ENCODE measurements at places on chromosomes 2 and 18.

DNA sequence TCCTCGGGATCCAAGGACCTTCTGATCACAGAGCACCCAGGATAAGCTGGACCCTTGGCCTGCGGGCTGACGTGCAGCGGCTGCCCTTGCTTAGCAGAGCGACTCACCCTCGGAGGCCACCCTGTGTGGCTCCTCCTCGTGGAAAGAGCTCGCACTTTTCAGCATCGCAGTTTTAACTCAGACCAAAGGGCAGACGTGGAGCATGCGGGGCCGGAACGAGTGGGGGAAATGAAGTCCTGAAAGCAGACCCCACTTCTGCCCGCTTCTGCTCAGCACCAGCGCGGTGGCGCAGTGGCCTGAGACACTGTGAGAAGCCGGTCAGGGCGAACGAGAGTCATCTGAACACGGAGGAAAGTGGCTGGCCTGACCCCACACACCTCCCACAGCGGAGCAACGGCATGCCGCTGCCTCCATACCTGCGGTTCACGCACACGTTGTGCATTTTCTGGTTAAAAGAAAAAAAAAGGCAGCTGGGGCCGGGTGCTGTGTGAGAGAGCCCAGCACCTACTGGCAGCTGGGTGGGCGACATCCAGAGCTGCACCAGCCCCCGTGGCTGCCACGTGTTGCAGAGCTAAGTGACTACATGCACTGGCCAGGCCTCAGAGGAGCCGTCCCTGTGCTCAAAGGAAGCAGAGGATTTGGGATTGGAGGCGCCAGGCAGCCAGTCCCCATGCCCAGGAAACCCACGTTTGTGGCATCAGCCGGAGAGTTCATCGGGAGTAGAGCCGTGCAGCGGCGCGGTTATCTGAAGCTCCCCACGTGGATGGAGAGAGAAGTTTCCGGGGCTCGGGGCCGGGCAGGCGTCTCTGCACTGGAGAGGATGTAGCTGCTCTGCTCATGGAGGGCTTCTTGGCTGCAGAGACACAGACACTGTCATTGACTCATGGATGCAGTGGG is 89.7 kb downstream of the USP40 start:
- no peak overlapping the region for H3K4me3 ChIP-seq
- no peak overlapping the region for H3K27ac ChIP-seq
- H3K36me3 ChIP-seq, result no peaks in the 10 kb centered on the region

DNA sequence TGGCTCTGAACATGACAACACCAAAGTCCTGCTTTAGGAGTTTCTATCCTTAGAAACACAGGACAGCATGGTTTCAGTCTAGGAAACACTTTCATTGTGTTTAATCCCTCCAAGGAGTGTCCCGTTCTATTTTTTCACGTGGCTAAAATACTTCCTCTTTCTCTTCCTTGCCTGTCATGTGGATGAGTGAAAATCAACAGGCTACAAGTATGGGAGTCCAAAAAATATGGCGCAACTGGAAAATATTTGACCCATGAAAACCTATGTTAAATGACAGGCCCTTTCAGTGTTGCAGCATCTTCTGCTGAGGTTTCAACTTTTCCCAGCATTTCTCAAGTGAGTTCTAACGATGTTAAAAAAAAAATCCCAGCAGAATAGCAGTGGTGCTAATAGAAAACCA is 146.3 kb downstream of the LAMA3 start:
- no peak overlapping the region for H3K4me3 ChIP-seq
- H3K4me1 ChIP-seq, result no peaks in the 10 kb centered on the region
- no peaks in the 10 kb centered on the region for H3K27me3 ChIP-seq
- no peak overlapping the region for H3K27ac ChIP-seq

- H3K4me1 ChIP-seq, result peaks cover 19% of the 10 kb centered on the region
- DNase-seq, result peak; percentile 73
- H3K4me3 ChIP-seq, result peak overlapping the region; percentile 30
- no peaks in the 10 kb centered on the region for H3K27me3 ChIP-seq
- peak overlapping the region; percentile 61 for H3K27ac ChIP-seq
These were observed 120.8 kb downstream of the GAREM1 start for GRCh38 chr18:32349728-32350395.

GRCh38 chr18:55031576-55031975 is 72.3 kb upstream of the CCDC68 start:
- H3K4me1 ChIP-seq, result no peaks in the 10 kb centered on the region
- H3K4me3 ChIP-seq, result no peak overlapping the region
- H3K27ac ChIP-seq, result peak overlapping the region; percentile 39
- no peaks in the 10 kb centered on the region for H3K36me3 ChIP-seq
- no peaks in the 10 kb centered on the region for H3K27me3 ChIP-seq
- no peak for DNase-seq

- no peak overlapping the region for H3K27ac ChIP-seq
- no peaks in the 10 kb centered on the region for H3K36me3 ChIP-seq
- H3K4me3 ChIP-seq, result no peak overlapping the region
- 0 out of 2 replicates have a peak, but pooled peaks cover 4% of the 10 kb centered on the region for H3K27me3 ChIP-seq
These were observed 35.7 kb downstream of the INHBB start for GRCh38 chr2:120381661-120382060.

DNA sequence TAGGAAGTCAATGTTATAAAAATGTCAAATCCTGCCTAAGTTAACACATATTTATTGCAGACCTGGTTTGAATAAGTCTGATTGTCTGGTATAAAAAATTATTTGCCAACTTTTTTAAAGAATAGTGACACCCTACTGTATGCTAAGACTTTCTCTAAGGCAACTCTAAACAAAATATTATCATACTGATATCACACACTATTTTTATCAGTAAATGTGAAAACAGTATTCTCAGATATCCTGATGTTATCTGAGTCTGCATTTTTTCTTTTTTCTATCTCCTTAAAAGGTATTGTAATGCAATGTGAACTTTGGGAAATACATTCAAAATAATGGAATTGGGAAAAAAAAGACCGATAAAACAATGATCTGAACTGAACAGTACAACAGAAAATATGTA is 127.1 kb downstream of the DOCK10 start:
- H3K27ac ChIP-seq, result no peak overlapping the region
- no peak for DNase-seq
- no peaks in the 10 kb centered on the region for H3K36me3 ChIP-seq
- H3K4me3 ChIP-seq, result no peak overlapping the region
- H3K4me1 ChIP-seq, result no peaks in the 10 kb centered on the region

GRCh38 chr2:10934979-10935350 is 23.2 kb downstream of the KCNF1 start:
- no peak for DNase-seq
- H3K4me1 ChIP-seq, result peaks cover 40% of the 10 kb centered on the region
- H3K4me3 ChIP-seq, result no peak overlapping the region
- H3K36me3 ChIP-seq, result no peaks in the 10 kb centered on the region
- H3K27me3 ChIP-seq, result no peaks in the 10 kb centered on the region

DNA sequence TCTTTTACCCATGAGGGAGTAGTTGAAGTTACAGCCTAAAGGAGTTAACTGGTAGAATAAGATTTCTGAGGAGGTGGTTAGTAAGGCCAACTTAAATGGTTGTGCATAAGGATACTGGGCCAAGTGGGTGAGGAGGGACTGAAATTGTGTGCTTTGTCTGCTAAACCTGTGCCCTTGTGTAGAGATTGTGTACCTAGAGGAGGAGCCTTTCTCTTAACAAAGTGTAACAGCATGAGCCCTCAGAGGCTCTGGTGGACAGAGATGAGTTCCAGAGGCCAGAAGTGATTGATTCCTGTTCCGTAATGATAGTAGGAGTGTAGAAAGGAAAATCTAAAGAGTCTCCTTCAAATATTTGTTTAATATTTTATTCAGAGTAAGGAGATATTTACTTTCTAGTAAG is 42.9 kb downstream of the OTX1 start:
- H3K27ac ChIP-seq, result no peak overlapping the region
- H3K27me3 ChIP-seq, result no peaks in the 10 kb centered on the region
- H3K4me3 ChIP-seq, result no peak overlapping the region
- DNase-seq, result no peak
- H3K4me1 ChIP-seq, result no peaks in the 10 kb centered on the region
- no peaks in the 10 kb centered on the region for H3K36me3 ChIP-seq

DNA sequence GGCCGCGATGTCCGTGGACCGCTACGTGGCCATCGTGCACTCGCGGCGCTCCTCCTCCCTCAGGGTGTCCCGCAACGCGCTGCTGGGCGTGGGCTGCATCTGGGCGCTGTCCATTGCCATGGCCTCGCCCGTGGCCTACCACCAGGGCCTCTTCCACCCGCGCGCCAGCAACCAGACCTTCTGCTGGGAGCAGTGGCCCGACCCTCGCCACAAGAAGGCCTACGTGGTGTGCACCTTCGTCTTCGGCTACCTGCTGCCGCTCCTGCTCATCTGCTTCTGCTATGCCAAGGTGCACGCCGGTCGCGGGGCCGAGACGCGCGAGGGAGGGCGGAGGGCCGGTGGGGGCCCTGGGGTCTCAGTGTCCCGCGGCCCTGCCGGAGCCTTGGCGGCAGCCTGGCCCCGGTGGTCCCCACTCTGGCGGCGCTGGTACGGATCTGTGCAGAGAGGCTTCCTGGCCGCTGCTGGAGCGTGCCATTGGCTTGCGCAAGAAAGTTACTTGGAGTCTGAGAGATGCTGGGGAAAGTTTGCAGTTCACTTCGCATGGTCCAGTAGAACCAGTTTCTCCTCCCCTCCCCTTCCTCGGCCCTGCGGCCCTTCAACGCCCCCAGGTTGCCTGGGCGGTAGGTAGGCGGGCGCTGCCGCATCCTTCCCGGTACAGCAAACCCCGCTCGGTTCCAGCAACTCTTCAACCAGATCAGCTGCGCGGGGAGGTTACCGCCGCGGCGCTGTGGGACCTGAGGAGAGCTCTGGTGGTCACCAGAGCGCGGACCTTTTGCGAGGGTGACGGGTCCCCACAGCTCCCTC is 1.5 kb downstream of the GALR1 start:
- H3K27ac ChIP-seq, result no peak overlapping the region
- H3K4me3 ChIP-seq, result no peak overlapping the region
- no peak for DNase-seq
- H3K27me3 ChIP-seq, result peaks cover 21% of the 10 kb centered on the region
- no peaks in the 10 kb centered on the region for H3K4me1 ChIP-seq

DNA sequence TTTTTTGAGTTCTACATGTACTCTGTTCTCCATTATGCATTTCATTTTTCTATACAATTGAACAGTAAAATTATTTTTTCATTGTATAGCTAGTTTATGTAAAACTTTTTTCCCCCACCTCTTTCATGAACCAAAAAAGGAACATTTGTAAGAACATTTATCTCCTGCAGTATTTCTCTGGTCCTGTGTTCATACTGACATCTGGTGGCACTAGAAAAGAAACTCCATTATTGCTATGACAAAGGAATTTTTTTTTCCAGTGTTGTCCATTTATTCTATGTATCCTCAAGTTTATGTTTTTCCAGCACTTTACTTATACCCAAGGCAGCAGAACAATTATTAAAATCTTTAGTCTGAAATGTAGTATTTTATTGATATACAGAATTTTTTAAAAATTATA is 27.4 kb upstream of the CHAC2 start:
- no peaks in the 10 kb centered on the region for H3K36me3 ChIP-seq
- H3K27me3 ChIP-seq, result no peaks in the 10 kb centered on the region
- H3K4me1 ChIP-seq, result no peaks in the 10 kb centered on the region
- H3K27ac ChIP-seq, result no peak overlapping the region
- peak; percentile 46 for DNase-seq

DNA sequence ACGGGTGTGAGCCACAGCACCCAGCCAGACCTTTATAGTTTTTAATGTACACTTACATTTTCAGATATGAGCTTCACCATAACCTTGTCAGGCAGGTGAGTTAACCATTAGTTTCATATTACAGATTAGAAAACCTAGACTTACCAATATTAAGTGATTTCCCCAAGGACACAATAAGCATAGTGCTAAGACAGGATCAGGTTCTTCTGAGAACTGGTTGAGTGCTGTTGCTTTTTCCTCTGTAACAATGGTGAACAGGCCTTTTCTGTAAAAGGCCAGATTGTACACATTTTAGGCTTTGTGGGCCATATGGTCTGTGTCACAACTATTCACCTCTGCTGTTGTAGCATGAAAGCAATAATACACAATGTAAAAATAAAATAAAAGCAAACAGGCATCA is 332.0 kb downstream of the PIK3C3 start:
- no peaks in the 10 kb centered on the region for H3K4me1 ChIP-seq
- DNase-seq, result no peak
- no peak overlapping the region for H3K27ac ChIP-seq
- no peak overlapping the region for H3K4me3 ChIP-seq
- H3K27me3 ChIP-seq, result no peaks in the 10 kb centered on the region

DNA sequence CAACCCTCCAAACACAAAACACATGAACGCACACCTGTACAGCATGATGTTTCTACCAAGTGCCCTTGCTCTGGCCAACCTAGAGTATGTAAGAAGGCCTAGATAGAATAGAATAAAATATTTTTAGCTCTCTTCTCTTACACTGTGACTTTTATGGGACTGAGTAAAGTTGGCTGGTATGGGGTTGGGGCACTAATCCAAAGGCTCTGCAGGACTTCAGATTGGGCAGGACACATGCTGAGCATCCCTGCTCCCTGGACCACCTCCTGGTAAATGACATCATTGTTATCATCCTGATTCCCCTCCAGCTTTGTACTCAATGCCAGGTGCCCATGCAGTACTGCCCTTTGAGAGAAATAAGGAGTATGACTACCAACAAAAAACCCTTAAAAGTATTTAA is 322.2 kb downstream of the SLC8A1 start:
- no peaks in the 10 kb centered on the region for H3K36me3 ChIP-seq
- no peak for DNase-seq
- H3K4me1 ChIP-seq, result no peaks in the 10 kb centered on the region
- no peaks in the 10 kb centered on the region for H3K27me3 ChIP-seq

GRCh38 chr2:6421138-6421730 is 444.5 kb downstream of the CMPK2 start:
- H3K27me3 ChIP-seq, result peaks cover 23% of the 10 kb centered on the region
- H3K27ac ChIP-seq, result no peak overlapping the region
- H3K4me3 ChIP-seq, result no peak overlapping the region

- no peaks in the 10 kb centered on the region for H3K27me3 ChIP-seq
- H3K4me1 ChIP-seq, result no peaks in the 10 kb centered on the region
- DNase-seq, result no peak
These were observed 747.0 kb downstream of the BCL11A start for GRCh38 chr2:59806486-59806885.

- no peaks in the 10 kb centered on the region for H3K4me1 ChIP-seq
- no peak overlapping the region for H3K27ac ChIP-seq
- no peaks in the 10 kb centered on the region for H3K36me3 ChIP-seq
- H3K27me3 ChIP-seq, result peaks cover 6% of the 10 kb centered on the region
- no peak overlapping the region for H3K4me3 ChIP-seq
These were observed 401.6 kb upstream of the SMIM21 start for GRCh38 chr18:75829091-75829490.

DNA sequence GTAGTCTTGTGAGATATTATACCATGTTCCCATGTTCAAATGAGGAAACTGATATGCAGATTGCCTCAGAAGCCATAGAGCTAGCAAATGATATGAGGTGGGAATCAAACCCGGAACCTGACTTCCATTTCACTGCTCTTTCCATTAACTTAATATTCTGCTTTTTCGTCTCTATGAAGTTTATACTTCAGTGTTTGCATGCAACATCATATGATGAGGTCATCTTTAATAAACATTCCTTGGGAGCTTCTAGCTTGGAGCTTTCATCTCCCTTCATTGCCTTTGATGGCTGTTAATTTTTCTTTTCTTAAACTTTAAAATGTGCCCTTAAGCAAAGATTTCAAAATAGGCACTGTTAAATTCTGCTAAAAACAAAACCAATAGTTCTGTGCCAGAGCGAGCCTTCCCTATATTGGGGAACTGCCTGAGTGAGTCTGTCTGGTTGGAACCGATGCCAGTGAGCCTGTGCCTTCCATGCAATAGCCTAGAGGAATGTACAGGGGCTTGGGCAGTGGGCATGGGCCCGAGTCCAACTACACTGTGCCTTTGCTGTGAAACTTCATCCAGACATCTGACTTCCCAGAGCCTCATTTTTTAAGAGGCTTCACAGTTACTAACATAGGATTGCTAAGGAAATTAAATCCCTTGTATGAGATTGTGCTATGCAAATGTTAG is 91.1 kb upstream of the TMEM200C start:
- no peak overlapping the region for H3K27ac ChIP-seq
- no peaks in the 10 kb centered on the region for H3K4me1 ChIP-seq
- H3K4me3 ChIP-seq, result no peak overlapping the region
- no peaks in the 10 kb centered on the region for H3K36me3 ChIP-seq
- H3K27me3 ChIP-seq, result 0 out of 2 replicates have a peak, but pooled peaks cover 18% of the 10 kb centered on the region
